ENCODE measurements at places on chromosomes 7 and 10.

GRCh38 chr7:100221231-100221718 lies 1.5 kb downstream of the PVRIG start:
- DNase-seq, result no peak

DNA sequence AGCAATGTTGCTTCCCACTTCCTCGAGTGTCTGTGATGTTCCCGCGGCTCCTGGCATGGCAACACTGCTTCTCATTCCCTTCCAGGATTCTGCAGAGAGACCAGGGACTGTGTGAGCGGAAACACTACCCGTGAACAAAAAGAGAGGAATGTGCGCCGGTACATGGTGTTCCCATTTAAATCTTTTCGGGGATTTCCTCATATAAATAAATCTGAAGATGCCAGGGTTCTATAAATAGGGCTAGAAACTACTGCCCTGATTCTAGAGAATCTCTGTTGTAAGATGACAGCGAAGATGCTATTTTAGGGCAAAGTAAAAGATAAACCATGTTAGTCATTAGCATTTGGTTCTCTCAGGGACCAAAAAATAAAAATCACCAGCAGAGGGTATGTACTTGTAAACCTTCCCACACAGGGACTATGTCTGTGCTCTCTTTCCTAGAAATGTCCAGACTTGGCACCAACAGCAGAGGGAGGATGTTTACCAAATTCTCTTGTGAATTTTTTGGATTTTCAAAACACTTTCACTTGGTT lies 92.2 kb upstream of the DDC start:
- no peak for DNase-seq

DNA sequence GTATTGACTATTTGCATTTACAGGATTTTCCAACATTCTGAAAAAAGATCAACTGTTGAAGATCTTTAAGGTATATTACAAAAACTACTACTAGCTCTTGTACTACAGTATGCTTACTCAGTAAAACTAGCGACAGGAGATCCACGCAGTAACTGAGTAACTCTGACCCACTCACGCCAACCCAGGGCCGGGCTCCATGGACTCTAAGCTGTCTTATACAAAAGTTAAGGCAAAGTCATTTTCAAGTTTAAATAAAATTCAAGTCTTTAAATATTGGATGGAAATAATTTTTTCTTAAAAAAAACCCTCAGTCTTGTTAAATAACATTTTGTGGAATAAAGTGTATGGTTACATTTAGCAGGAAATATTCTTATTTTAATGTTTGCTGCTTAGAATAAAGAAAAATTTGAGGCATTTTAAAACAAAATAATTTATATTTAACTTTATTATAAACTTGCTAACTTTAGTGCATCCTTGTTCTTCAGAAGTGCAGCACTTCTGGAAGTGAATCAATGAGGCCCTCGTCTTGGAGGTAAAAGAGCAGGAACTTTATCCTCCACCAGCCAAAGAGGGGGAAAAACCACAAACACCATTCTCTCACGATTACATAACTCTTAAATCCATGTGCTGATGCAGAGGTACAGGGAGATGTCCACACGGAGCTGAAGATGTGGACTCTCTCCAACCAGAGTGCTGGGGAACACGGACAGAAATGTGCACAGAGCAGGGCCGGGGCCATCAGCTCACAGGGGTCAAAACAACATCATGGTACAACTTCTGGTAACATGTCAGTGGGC lies 119.9 kb downstream of the LARP4B start:
- no peak for DNase-seq

DNA sequence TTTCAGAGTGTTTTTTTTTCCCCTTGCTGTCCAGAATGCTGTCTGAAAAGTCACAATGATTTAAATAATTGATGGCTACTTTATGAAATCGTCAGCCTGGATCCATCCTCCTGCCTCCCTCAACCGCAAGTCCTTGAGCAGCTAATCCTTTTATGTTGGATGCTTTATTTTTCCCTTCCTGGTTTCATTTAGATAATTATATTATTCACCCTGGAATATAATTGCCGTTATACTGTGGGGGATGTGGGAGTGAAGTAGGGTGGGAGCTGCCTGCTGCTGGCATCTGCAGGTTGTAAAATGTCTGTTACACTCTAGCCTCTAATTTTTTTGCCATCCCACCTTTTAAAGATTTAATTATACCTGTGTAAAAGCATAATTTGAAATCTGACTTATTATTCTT lies 290.5 kb upstream of the LRGUK start:
- DNase-seq, result no peak

- DNase-seq, result no peak
Observed at GRCh38 chr7:5594616-5595544, 171.2 kb upstream of the TNRC18 start.

GRCh38 chr10:4474829-4475228 lies 351.2 kb upstream of the AKR1E2 start:
- DNase-seq, result no peak

- DNase-seq, result no peak
Observed at GRCh38 chr7:158705234-158705850, 738 bp upstream of the NCAPG2 start.

- DNase-seq, result peak; percentile 56
Observed at GRCh38 chr7:47435889-47436312, 146.0 kb downstream of the TNS3 start.

DNA sequence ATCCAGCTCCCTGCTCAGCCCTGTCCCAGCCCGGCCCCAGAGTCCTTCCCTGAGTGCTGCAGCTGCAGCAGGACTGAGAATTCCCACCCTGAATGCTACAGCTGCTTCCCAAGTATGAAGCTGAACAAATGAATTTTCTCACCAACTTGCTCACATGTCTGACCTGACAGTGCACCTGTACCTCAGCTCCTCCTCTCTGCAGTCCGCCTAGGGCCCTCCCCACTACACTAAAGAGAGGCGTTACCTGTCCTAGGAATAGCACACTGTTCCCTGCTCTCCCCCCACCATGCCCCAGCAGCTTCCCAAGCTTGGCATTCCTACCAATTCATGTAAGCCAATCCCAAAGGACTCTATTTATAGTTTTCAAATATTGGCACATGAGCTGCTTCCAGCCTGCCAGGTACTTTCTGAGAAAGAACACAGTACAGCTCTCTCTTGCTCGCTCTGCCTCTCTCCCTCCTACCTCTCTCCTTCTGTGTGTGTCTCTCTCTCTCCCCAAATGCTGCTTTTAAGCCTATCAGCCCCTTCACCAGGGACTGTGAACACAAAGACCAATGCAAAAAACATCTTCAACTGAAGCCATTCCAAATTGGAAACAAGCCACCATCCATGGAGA lies 400.1 kb downstream of the TNS3 start:
- no peak for DNase-seq

DNA sequence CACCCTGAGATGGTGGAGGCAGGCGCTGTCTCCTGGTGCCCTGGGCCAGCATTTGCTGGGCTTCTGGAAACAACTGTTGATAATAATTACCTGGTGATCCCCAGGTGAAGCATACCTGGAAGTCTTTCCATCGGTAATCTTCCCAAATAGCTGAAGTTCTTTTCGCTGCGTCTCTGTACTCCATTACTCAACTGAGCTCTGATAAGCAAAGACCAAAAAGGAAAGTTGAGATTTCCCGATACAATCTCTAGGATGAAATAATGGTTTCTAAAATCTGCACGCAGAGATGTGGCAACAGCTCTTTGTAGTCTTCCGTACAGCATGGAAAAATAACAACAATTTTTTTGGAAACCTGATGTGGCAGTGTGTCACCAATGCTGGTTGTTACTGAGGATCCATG lies 226.5 kb downstream of the GATA3 start:
- DNase-seq, result no peak

DNA sequence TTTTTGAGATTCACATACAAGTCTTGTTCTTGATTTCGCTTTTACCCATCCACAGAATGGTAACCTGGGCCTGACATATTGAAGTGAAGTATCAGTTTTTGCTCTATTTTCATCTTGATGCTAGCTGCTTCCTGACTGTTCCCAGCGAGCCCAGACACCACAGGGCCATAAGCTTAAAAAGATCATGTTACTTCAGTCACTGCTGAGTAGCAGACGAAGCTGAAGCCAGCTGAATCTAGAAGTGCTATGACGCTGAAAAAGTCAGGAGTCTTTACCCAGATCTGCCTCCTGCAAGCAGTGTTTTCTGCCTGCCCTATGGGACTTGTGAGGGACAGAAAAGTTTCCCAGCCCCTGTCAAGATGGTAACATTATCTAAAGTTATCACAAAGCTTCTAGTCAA lies 2.7 kb upstream of the PRXL2A start:
- no peak for DNase-seq

GRCh38 chr7:34807548-34808340 lies 149.7 kb downstream of the NPSR1 start:
- no peak for DNase-seq

GRCh38 chr7:134209322-134210015 lies 82.3 kb downstream of the LRGUK start:
- DNase-seq, result no peak

- DNase-seq, result peak; percentile 38
Observed at GRCh38 chr7:149799397-149800168, 26.2 kb upstream of the ZNF467 start.

DNA sequence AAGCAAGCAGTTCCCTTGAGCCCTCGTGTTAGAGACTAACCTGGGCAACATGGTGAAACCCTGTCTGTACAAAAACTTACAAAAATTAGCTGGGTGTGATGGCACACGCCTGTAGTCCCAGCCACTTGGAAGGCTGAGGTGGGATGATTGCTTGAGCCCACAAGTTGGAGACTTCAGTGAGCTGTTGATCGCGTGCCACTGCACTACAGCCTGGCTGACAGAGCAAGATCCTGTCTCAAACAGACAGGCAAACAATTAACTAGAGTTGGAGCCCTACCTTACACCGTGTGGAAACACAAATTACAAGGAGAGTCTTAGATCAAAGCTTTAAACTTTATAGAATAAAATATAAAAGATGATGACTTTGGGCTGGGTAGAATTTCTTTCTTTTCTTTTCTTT lies 219.5 kb downstream of the CUX1 start:
- no peak for DNase-seq

- no peak for DNase-seq
Observed at GRCh38 chr7:135661311-135662122, 797 bp upstream of the STMP1 start.

DNA sequence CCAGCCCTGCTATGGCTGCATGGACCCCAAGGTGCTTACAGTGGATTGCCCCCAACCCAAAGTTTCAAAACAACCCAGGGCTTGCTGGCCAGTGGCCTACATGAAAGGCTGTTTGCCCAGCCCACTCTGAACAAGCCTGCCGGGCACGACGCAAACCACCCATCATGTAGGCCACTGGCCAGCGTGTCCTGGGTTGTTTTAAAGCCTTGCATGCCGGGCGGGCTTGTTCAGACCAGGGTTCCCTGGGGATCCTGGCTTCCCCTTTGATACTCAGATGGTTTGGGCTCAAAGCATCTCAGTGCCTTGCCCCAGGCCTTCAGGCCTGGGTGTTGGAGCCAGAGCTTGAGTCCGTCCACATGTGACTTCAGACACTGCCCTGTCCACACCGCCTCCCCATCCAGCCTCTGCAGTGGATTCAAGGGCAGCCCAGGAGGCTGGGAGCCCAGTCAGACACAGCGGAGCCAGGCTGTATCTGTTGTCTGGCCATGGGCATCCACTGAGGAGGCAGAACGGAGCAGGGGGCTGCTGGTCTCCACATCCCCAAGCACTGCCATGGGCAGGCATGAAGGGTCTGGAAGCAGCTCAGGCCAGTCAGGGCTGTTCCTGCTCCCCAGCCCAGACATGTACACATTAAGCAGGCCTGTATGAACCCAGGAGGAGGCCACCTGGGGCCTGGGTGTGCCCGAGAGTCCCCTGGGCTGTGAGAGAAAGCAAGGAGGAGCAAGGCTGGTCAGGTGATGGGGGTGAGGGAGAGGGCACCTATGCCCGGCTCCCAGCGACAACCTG lies 4.0 kb upstream of the ADIRF start:
- no peak for DNase-seq
